Jurkat, Clone E6-1 (cell line): ENCODE measurements at places on chromosomes 1 and 21.

- DNase-seq, result no peak
Measured at GRCh38 chr1:223083831-223084230, 59.2 kb downstream of the TLR5 start.

DNA sequence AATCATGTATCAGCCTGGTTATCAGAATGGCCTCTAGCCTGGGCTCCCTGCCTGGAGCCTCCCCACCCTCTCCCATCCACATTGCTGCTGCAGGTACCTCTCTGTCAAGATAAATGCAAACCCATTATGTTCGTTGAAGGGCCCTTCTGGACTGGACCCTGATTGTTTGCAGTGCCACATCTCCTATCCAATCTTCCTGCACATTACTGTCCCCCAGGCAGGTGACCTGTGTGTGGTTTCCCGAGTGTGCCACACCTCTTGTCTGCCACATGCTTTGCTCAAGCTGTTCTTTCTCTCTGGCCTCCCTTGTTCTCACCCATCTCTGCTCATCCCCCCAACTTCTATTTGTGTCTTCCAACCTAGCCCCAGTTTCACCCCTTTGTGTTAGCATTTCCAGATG lies 32.4 kb downstream of the IER5 start:
- no peak for DNase-seq

GRCh38 chr21:36522219-36522808 lies 42.4 kb upstream of the CLDN14 start:
- DNase-seq, result no peak

GRCh38 chr1:89637496-89637895 lies 4.6 kb downstream of the LRRC8C start:
- DNase-seq, result no peak

GRCh38 chr1:186780076-186780475 lies 48.7 kb upstream of the PLA2G4A start:
- DNase-seq, result no peak
